OCI-M1 (cell line): ENCODE measurements at places on chromosomes 11 and 22.

DNA sequence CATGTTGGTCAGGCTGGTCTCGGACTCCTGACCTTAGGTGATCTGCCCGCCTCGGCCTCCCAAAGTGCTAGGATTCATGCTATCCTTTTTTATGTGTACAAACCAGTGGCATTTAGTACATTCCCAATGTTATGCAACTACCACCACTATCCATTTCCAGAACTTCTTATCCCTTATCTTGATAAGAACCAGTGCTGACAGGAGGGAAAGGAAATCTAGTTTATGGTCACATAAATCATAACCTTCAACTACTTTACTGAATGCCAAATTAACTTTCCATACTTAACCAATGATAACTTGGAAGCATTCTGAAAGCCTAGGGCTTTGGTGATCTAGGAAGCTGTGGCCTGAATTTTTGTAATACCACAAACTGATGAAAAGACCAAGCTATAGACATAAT lies 170.4 kb downstream of the SWAP70 start:
- no peak for DNase-seq

DNA sequence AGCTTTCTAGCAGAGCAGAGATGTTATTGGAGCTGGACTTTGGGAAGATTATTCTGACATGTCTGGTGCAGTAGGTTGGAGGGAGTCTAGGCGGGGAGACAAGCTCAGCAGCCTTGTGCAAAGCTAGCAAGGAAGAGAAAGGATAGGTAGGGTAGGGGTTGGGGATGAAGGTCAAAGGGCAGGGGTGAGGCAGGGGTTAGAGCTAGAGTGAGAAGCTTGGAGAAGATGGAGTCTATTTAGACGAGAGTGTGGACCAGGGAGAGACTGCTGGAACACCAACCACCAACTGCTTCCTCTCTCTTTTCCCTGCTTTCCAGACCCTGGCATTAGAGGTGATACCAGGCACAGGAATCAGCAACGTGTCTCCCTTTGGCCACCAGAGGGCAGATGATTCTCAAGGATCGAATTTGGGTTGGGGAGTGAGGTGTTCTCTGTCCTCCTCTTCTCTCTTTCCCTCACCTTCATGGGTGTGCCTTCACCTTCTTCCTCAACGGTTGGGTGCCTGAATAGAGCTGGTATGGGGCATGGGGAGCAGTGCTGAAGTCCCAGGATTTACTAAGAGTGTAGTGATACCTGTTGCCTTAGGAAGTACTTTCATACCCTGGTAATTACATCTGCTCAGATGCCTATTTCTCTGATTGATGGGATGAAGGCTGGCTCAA lies 1.8 kb upstream of the MARK2 start:
- peak; percentile 81 for DNase-seq

DNA sequence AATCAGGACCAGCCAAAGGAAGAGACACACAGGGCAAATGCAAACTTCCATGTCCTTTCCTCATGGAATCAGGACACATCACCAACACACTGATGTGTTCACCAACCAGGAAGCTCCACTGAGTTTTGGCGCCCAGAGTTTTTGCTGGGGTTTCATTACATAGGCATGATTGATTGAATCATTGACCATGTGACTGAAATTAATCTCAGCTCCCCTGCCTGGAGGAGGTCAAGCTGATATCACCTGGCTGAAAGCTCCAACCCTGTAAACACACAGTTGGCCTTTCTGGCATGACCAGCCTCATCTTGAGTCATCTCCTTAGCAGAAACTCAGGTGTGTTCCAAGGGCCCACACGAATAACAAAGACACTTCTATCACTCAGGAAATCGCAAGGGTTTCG lies 133.2 kb downstream of the TRIM29 start:
- DNase-seq, result no peak

DNA sequence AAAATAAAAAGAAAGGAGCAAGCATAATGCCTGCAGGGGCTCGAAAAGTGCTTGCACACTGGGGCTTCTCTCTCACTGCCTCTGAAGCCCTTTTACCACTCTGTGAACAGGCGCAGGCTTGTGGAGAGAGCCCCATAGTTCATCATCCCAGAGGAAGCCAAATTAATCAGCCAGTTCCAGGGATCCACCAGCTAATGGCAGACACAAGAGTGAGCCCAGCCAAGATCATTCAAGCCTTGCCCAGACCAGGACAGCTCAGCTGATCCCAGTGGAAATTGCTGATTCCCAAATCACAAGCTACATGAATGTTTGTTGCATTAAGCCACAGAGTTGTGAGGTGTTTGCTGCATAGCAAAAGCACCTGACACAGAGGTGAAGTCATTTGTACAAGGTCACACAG lies 135.3 kb downstream of the CHST1 start:
- no peak for DNase-seq

GRCh38 chr11:2746401-2747247 lies 46.8 kb upstream of the KCNQ1OT1 start:
- DNase-seq, result no peak

- peak; percentile 52 for DNase-seq
Measured at GRCh38 chr11:6927030-6927617, 898 bp downstream of the ZNF215 start.
